Uterus (tissue), 4 donors: ENCODE measurements at places on chromosomes 11 and 22. TPM values are rescaled to one million over a fixed set of nuclear protein-coding genes. Genes with fewer than 3 reads are reported as not detected.
A peak's percentile ranks its signal among the peaks of the same experiment; 100 is the strongest.

- H3K27me3 ChIP-seq = peaks cover 11% of the 10 kb centered on the region
- H3K4me3 ChIP-seq = no peak overlapping the region
Observed at GRCh38 chr11:61577383-61578118, 3.3 kb downstream of the SYT7 start.

Gene KCNQ1OT1
- total RNA-seq = 4.4 TPM

- no peaks in the 10 kb centered on the region for H3K27me3 ChIP-seq
- no peaks in the 10 kb centered on the region for H3K4me1 ChIP-seq
- no peak overlapping the region for H3K27ac ChIP-seq
- DNase-seq = no peak
- no peak overlapping the region for H3K4me3 ChIP-seq
Observed at GRCh38 chr11:115316696-115317095, 187.5 kb downstream of the CADM1 start.

DNA sequence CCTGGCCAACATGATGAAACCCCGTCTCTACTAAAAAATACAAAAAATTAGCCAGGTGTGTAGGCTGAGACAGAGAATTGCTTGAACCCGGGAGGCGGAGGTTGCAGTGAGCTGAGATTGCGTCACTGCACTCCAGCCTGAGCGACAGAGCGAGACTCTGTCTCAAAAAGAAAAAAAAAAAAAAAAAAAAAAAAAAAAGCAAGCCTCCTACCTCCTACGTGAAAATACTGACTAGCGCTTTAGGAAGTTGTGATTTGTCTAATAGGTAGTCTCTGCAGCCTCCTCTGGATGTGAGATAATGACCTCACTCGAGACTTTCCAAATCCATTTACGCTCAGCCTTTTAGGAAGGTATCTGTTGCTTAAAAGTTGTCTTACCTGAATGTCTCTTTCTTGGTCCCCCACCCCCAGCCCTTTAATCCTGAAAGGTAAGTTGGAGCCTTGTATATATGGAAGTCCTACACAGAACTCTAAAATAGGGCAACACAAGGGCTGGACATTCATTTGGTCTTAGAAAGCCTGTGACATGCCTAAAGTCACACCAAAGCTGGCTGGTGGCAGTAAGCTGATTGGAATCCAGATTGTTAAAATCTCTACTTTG lies 5.5 kb downstream of the SEPTIN3 start:
- peaks cover 4% of the 10 kb centered on the region for H3K27me3 ChIP-seq
- no peak for DNase-seq
- H3K4me3 ChIP-seq = no peak overlapping the region
- H3K36me3 ChIP-seq = no peaks in the 10 kb centered on the region
- no peak overlapping the region for H3K27ac ChIP-seq

- no peaks in the 10 kb centered on the region for H3K27me3 ChIP-seq
- peaks cover 3% of the 10 kb centered on the region for H3K4me1 ChIP-seq
- no peak overlapping the region for H3K27ac ChIP-seq
- DNase-seq = no peak
Observed at GRCh38 chr11:58628446-58628845, 6.0 kb downstream of the CNTF start.

GRCh38 chr11:94100253-94100652 lies 28.4 kb upstream of the PANX1 start:
- DNase-seq = no peak
- no peaks in the 10 kb centered on the region for H3K36me3 ChIP-seq

DNA sequence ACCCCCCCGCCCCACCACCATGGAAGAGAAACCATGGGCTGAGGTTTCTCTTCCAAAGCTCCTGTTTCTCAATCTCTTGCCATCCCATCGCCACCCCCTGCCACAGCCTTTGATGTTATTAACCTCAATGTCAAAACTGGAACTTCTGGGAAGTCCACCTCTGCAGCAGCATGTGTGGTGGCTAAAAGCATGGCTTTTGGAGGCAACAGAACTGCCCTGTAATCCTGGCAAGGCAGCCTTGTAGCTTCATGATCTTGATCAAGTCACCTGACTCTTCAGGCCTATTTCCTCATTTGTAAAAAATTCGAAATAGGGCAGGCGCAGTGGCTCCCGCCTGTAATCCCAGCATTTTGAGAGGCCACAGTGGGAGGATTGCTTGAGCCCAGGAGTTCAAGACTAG lies 3.5 kb upstream of the COX8A start:
- H3K27me3 ChIP-seq = no peaks in the 10 kb centered on the region
- H3K4me1 ChIP-seq = no peaks in the 10 kb centered on the region
- no peaks in the 10 kb centered on the region for H3K36me3 ChIP-seq
- H3K27ac ChIP-seq = no peak overlapping the region
- H3K4me3 ChIP-seq = no peak overlapping the region

- H3K4me1 ChIP-seq = no peaks in the 10 kb centered on the region
- H3K36me3 ChIP-seq = no peaks in the 10 kb centered on the region
- no peak overlapping the region for H3K4me3 ChIP-seq
- DNase-seq = no peak
Observed at GRCh38 chr11:24567380-24567779, 70.5 kb downstream of the LUZP2 start.

DNA sequence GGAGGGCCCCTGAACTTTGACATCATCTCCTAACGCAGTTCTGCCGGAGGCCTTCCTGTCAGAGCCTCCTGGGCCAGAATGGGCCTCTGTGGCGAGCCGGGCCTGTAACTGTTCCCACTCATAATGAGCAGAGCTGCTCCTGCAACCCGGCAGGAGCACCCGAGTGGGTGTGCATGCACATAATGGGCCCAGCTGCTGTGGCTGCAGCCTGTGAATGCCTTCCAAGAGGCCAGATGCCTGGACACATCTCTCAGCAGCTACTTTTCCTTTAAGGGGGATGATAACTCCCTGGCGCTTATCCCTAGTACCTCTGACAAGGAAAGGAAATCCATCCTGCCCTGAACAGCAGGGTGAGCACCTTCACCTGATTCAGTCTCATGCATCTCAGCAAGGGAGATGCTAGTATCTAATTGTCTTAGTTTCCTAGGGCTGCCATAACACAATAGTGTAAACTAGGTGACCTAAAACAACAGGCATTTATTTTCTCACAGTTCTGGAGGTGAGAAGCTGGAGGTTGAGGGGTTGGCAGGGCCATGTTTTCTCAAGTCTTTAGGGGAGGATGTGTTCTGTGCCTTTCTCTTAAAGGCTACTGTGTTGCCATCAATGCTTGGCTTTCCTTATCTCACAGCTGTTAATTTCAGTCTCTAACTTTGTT lies 120.5 kb downstream of the TEAD1 start:
- H3K27ac ChIP-seq = no peak overlapping the region
- no peak overlapping the region for H3K4me3 ChIP-seq
- H3K4me1 ChIP-seq = no peaks in the 10 kb centered on the region
- no peaks in the 10 kb centered on the region for H3K27me3 ChIP-seq

Gene SPON1
- total RNA-seq = 18.8 TPM

- H3K4me1 ChIP-seq = no peaks in the 10 kb centered on the region
- H3K27me3 ChIP-seq = no peaks in the 10 kb centered on the region
- no peak overlapping the region for H3K27ac ChIP-seq
- DNase-seq = no peak
- H3K4me3 ChIP-seq = no peak overlapping the region
- H3K36me3 ChIP-seq = no peaks in the 10 kb centered on the region
Observed at GRCh38 chr11:100612766-100613165, 74.3 kb upstream of the ARHGAP42 start.

Gene TRIM6
- total RNA-seq = 11.5 TPM

DNA sequence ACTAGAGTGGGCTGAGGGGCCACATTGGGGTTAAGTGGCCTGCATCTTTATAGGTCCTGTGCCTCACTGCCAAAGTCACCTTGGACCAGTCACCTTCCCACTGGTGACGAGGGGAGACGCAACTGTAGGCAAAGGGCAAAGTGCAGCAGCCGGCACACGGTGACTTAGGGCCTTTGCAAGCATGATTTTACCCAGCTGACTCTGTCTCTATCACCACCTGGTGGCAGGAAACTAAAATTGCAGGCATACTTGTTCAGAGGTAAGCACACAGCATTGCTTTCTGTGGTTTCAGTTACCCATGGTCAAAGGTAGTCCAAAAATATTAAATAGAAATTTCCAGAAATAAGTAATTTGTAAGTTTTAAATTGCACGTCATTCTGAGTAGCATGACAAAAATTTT lies 1164.4 kb downstream of the BRD1 start:
- H3K27ac ChIP-seq = no peak overlapping the region
- no peaks in the 10 kb centered on the region for H3K36me3 ChIP-seq
- no peaks in the 10 kb centered on the region for H3K4me1 ChIP-seq
- DNase-seq = no peak
- H3K4me3 ChIP-seq = no peak overlapping the region

Gene PANX2
- not detected for total RNA-seq

Gene MAPK12
- total RNA-seq = 40.2 TPM

GRCh38 chr11:70020336-70021214 lies 57.5 kb upstream of the ANO1 start:
- no peak overlapping the region for H3K27ac ChIP-seq
- no peaks in the 10 kb centered on the region for H3K4me1 ChIP-seq
- no peak for DNase-seq
- H3K27me3 ChIP-seq = no peaks in the 10 kb centered on the region
- H3K36me3 ChIP-seq = no peaks in the 10 kb centered on the region

Gene SNX32
- total RNA-seq = not detected

DNA sequence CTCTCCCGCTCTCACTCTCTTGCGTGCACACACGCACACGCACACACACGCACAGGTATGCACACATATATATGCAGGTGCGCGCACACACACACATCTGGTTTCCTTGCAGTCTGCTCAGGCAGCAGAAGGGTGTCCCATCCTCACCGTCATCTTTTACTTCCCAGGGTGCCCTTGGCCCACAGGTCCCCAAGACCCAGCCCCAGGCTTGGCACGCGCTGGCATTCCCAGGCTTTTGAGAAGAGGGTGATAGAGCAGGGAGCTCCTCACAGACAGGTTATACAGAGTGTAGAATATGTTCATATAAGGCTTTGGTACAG lies 52.0 kb upstream of the SPATA19 start:
- no peak overlapping the region for H3K27ac ChIP-seq
- no peaks in the 10 kb centered on the region for H3K27me3 ChIP-seq
- H3K4me3 ChIP-seq = no peak overlapping the region
- H3K36me3 ChIP-seq = no peaks in the 10 kb centered on the region
- no peak for DNase-seq
- no peaks in the 10 kb centered on the region for H3K4me1 ChIP-seq

- peak overlapping the region; percentile 82 for H3K27ac ChIP-seq
- peak overlapping the region; percentile 45 for H3K4me3 ChIP-seq
- H3K36me3 ChIP-seq = no peaks in the 10 kb centered on the region
- no peak for DNase-seq
Observed at GRCh38 chr22:42721045-42721434, 370 bp upstream of the A4GALT start.

DNA sequence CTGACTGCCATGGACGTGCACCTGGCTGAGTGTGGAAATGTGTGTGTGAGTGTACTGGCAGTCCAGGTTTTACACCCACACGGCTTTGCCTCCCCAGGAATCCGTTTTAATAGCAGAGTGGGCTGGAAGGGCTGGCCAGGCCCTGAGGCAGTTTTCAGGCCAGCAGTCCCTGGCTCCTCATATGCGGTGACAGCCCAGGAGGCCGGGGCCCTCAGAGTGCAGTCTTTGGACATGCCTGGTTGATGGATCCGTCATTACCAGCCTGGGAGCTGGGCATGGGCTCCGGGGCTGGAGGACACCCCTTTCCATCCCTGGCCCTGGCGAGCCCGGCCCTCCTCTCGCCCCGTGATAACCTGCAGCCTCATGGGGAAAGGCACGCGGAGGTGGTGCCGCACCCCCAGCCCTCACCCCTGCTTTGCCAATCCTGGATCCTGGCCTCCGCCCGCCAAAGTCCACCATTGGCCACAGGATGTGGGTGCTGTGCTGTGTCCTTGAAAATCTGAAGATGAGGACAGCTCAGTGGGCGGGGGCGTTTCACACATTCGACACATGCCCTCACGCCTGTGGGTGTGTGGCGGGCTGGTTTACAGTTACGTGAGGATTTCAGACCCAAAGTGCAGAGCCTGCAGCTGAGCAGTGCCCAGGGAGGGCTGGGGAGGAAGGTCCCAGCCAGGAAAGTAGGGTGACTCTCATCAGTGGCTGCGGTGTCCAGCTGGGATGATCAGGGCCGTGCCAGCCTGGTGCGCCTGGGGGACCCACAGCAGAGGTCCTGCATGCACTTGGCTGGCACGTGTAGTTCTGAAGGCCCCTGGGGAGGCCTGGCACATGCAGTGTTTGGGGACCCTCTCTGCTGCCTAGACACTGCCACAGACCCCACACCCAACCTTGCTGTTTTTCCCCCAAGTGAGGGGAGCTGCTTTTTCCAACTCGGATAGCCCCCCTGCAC lies 55.1 kb downstream of the RTN4R start:
- H3K27ac ChIP-seq = no peak overlapping the region
- H3K4me1 ChIP-seq = peaks cover 14% of the 10 kb centered on the region
- no peak overlapping the region for H3K4me3 ChIP-seq
- DNase-seq = no peak
- no peaks in the 10 kb centered on the region for H3K36me3 ChIP-seq

Gene TRPC6
- total RNA-seq = 4.0 TPM

Gene SIAE
- 7.5 TPM for total RNA-seq

Gene OSM
- 8.8 TPM for total RNA-seq

GRCh38 chr22:32717337-32718240 lies 83.9 kb upstream of the TIMP3 start:
- H3K27ac ChIP-seq = peak overlapping the region; percentile 63
- H3K4me3 ChIP-seq = no peak overlapping the region
- H3K4me1 ChIP-seq = no peaks in the 10 kb centered on the region
- H3K27me3 ChIP-seq = no peaks in the 10 kb centered on the region

Gene CRYBB2
- total RNA-seq = not detected

- H3K4me1 ChIP-seq = no peaks in the 10 kb centered on the region
- no peaks in the 10 kb centered on the region for H3K27me3 ChIP-seq
- no peak overlapping the region for H3K27ac ChIP-seq
- H3K36me3 ChIP-seq = no peaks in the 10 kb centered on the region
- no peak for DNase-seq
Observed at GRCh38 chr11:17219016-17219415, 11.2 kb upstream of the PIK3C2A start.

DNA sequence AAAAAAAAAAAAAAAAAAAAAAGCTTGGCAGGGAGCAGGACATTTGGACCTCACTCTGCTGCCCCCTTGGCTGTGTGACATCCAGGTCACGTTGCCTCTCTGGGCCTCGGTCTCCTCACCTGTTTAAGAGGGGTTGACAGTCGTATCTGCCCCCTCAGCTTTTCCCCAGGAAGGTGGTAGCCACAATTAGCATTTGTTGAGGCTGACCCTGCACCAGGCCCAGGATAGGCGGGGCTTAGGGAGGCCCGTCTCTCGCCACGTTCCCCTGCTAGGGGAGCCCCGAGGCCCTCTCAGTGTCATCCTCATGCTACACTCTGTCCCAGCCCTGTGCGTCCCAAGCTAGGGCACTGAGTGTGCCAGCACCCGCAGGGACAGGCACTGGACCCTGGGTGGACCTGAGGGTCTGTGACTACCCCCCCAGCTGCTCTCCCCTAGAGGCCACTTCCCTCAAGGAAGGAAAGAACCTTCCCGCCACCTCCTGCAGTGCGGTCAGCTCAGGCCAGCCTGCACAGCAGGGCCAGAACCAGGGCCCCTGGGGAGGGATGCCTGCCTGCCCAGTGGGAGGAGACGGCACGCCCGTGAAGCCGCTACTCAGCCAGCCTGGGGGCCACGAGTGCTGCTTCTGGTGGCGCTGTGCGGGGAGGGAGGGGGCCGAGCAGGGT lies 38.5 kb upstream of the PPARA start:
- H3K36me3 ChIP-seq = no peaks in the 10 kb centered on the region
- peaks cover 54% of the 10 kb centered on the region for H3K4me1 ChIP-seq
- H3K27ac ChIP-seq = peak overlapping the region; percentile 86
- H3K4me3 ChIP-seq = no peak overlapping the region
- no peaks in the 10 kb centered on the region for H3K27me3 ChIP-seq

- H3K27ac ChIP-seq = no peak overlapping the region
- H3K4me3 ChIP-seq = no peak overlapping the region
- no peaks in the 10 kb centered on the region for H3K27me3 ChIP-seq
- no peaks in the 10 kb centered on the region for H3K4me1 ChIP-seq
- peak; percentile 26 for DNase-seq
- H3K36me3 ChIP-seq = no peaks in the 10 kb centered on the region
Observed at GRCh38 chr22:40040927-40041326, 46.2 kb downstream of the FAM83F start.

Gene C11orf86
- not detected for total RNA-seq
